ENCODE measurements at places on chromosomes 5 and 9. TPM values are rescaled to one million over a fixed set of nuclear protein-coding genes. Genes with fewer than 3 reads are reported as not detected.

DNA sequence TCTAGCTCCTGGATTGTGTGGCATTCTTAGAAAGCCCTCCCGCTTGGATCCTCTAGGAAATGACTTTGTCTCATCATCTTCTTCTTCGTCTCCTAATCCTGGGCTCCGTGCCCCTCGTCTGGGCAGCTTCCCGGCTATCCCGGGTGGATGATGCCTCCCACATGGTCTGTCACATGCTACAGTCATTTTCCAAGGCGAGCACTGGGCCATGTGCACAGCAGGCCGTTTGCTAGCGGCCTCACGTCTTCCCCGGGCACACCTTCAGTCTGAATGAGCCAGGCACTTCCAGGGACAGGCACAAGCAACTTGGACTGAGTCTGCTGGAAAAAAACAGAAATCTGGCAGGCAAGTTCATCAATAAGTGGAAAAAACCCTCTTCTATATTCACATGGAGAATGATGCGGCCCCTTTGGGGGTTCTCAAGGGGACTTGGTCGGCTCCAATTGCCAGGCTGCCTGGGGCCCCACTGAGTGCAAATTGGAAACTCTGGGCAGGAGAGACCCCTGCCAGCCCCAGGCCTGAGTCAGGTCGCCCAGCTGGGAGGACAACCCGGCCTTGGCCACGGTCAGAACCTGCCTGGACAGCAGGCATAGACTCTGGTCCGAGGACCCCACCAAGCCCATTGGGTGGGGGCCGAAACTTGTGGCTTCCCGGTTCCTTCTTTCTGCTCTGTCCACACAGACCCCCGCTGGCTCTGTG is 11.1 kb upstream of the WNK2 start:
- H3K4me3 ChIP-seq: no peak overlapping the region
- H3K4me1 ChIP-seq: no peaks in the 10 kb centered on the region
- no peaks in the 10 kb centered on the region for H3K27me3 ChIP-seq
- no peaks in the 10 kb centered on the region for H3K36me3 ChIP-seq
- no peak overlapping the region for H3K27ac ChIP-seq

DNA sequence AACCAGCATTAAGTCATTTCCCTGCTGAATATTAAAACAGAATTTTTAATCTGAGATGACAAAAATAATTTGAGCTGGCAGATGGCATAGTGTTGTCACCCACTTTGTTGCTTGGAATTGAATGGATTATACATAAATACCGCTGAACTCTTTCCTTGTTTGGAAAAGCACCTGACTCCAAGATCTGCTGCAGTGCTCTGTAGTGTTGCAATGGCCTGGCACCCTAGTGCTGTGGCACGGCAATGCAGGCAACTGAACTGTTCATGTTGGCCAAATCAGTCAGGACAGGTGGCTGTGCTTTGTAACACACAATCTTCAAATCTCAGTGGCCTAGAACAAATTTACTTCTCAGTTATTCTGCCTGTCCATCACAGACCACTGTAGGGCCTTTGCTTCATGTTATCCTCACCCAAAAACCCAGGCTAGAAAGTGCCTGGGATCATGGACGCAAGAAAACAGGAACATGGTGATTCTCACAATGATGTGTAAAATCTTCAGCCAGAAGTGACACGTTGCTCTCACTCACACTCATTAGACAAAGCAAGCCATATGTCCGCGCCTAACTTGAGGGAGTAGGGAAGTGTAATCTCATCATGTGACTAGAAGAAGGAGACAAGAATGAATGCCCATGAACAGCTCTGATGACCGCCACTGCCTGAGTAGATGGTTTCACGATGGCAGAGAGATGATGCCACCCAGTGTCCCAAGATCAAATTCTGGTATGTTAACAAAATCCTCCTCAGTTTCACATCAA is 191.9 kb upstream of the PUM3 start:
- no peaks in the 10 kb centered on the region for H3K4me1 ChIP-seq
- H3K36me3 ChIP-seq: no peaks in the 10 kb centered on the region
- H3K4me3 ChIP-seq: no peak overlapping the region
- H3K27ac ChIP-seq: no peak overlapping the region
- no peaks in the 10 kb centered on the region for H3K27me3 ChIP-seq
- no peak for DNase-seq

GRCh38 chr5:37882636-37883035 is 42.8 kb upstream of the GDNF start:
- no peak for DNase-seq
- no peaks in the 10 kb centered on the region for H3K4me1 ChIP-seq
- H3K4me3 ChIP-seq: no peak overlapping the region
- H3K27me3 ChIP-seq: no peaks in the 10 kb centered on the region
- no peaks in the 10 kb centered on the region for H3K36me3 ChIP-seq

DNA sequence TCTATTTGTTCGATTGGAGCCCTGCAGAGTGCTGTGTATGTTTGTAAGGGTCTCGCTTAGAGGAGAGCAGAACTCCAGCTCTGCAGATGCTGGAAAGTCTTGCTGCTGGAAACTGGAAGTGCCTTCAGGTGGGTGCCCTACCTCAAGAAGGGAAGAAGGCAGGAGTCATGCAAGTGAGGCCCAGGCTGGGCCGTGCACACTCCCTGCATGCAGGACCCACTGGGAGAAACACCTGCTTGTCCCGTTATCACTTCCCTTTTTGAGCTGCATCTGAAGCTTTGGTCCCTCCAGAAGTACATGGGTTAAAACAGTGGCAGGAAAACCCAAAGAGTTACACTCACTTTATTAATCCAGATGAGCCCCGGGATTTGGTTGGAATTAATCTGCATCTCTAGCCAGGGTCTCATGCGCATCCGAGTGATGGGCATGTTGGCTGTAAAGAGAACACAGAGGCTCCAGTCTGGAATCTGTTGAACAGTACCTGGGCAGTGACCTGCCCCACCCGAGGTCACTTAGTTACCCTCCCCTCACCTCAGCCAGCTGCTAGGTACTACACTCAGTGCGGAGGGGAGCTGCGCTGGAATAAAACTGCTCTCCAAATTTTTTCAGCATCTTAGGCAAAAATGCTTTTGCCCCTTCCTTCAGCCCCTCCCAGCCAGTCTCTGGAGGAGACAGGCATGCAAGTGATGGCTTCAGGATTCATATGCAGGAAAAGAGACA is 1.4 kb downstream of the IRF1 start:
- no peak for DNase-seq
- peak overlapping the region; percentile 94 for H3K27ac ChIP-seq

DNA sequence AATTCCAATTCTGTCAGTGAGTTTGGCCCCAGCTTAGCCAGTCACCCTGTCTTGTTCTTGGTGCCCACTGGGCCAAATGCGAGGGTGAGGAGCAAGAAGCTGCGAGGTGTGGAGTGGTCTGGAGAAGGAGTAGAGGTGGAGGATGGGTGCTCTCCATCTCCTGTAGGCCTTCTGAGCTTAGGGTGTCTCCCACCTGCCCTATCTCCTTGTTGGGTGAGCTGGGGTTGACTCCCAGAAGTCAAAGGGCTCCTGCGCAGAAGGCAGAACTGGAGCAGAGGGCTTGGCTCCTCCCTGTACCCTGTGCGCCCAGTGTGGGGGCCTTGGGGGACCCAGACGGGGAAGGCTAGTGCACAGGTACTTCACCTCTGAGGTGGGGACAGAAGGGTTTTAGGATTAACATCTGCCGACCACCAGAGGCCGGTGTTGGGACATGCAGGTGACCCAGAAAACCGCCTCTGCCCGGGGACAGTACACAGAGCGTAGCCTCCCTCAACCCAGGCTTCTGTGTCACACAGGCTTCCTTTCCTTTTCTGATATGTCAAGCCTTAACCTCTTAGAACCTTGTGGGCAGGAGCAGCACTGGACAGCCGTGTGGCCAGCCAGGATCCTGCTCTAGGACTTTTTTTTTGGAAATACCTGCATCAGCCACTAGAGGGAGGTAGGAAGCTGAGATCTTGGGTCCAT is 16.9 kb downstream of the IL5 start:
- H3K36me3 ChIP-seq: no peaks in the 10 kb centered on the region
- H3K27ac ChIP-seq: no peak overlapping the region
- no peak overlapping the region for H3K4me3 ChIP-seq

- peaks cover 4% of the 10 kb centered on the region for H3K27me3 ChIP-seq
- no peaks in the 10 kb centered on the region for H3K4me1 ChIP-seq
- H3K36me3 ChIP-seq: no peaks in the 10 kb centered on the region
- no peak overlapping the region for H3K27ac ChIP-seq
- DNase-seq: no peak
These were observed 35.3 kb upstream of the FLT4 start for GRCh38 chr5:180684623-180685161.

DNA sequence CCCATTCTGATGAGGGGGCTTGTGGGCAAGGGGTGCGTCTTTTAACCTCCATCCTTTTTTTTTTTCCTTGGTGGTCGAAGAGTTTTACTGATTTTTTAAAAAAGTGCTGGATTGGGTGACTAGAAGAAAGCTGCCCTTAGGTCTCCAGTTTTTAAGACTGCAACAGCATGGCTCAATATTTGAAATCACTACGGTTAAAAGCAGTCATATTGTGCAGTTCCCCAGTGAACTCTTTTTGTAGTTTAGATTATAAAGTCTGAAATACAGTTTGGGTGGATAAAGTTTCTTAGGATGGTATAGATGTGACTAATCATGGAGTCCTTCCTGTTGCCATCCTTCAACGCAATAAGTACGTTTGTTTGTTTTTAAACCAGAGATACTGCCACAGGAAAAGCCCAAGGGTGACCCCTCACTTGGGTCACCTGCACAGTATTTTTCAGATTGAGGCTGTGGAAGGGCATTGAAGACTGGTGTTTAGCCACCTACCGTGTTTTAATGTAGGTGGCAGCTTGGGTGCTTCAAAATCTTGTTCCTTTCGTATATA is 520 bp upstream of the DHFR start:
- peak overlapping the region; percentile 93 for H3K27ac ChIP-seq
- peak overlapping the region; percentile 95 for H3K4me3 ChIP-seq
- no peak for DNase-seq

The CAMK4 gene
- total RNA-seq: 14.0 TPM
